ENCODE measurements at places on chromosomes 13 and 19.
A peak's percentile ranks its signal among the peaks of the same experiment; 100 is the strongest.

GRCh38 chr13:109541081-109541480, 245.3 kb downstream of the IRS2 start:
- no peak for DNase-seq

- DNase-seq: no peak
These were observed 1054.4 kb upstream of the SPRY2 start for GRCh38 chr13:81395368-81395767.

GRCh38 chr19:49150106-49150943, 4.9 kb downstream of the HRC start:
- peak; percentile 33 for DNase-seq

GRCh38 chr13:45732916-45733315, 30.8 kb downstream of the CBY2 start:
- DNase-seq: no peak

DNA sequence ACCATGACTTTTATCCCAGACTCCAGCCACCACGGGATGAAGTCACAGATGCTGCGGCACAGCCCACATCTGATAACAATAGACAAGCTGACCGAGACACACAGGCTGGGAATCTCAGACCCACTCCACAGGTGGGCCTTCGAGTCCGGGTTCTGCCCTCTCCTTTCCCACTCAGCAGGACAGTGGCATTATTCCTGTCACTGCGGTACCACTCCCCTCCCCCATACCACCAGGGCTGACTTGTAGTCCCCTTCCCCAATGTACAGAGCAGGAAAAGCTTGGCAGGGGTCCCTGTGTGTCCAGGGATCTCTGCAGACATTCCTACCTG, 179 bp upstream of the AMER2 start:
- no peak for DNase-seq

- no peak for DNase-seq
These were observed 13.1 kb upstream of the CCNP start for GRCh38 chr19:40239415-40240226.

GRCh38 chr13:99257291-99257690, 888 bp downstream of the GPR18 start:
- DNase-seq: no peak

- no peak for DNase-seq
These were observed 145.1 kb upstream of the UFM1 start for GRCh38 chr13:38204556-38204955.

DNA sequence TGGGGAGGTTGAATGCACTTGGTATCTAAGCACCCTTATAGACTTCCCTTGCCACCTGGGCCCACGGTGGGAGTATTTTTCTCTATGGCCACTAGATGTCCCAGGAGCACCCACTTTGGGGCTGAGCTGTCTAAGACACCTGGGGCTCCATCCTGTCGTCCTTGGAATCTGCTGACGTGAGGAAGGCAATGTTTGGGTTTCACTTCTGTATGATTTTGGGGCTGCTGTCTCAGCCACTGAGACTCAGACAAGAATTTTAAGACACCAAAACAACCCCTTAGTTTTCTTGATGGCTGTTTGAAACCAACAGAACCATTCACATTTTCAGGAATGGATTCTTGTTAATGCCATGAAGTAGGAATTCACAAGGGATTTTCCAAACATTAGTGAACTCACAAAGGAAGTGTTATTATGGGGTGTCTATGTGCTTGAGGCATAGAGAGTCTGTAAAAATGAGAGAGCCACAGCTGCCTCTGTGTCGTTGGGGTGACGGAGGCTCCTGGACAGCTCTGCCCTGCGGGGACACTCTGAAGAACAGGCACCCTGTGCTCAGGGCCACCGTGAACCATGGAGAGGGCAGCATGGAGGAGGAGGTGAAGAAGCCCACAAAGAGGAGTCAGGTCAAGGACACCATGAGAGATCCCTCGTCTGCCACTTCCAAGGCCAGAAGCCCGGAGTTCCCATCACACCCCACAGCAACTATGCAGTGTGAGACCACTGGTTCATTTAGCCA, 106.8 kb upstream of the SPATA13 start:
- DNase-seq: peak; percentile 32

Measured in activated T-cell treated with anti-CD3 and anti-CD28 coated beads for 1 hour (primary cell).